Effector memory CD8-positive, alpha-beta T cell (primary cell): ENCODE measurements at places on chromosomes 5 and 9.

DNA sequence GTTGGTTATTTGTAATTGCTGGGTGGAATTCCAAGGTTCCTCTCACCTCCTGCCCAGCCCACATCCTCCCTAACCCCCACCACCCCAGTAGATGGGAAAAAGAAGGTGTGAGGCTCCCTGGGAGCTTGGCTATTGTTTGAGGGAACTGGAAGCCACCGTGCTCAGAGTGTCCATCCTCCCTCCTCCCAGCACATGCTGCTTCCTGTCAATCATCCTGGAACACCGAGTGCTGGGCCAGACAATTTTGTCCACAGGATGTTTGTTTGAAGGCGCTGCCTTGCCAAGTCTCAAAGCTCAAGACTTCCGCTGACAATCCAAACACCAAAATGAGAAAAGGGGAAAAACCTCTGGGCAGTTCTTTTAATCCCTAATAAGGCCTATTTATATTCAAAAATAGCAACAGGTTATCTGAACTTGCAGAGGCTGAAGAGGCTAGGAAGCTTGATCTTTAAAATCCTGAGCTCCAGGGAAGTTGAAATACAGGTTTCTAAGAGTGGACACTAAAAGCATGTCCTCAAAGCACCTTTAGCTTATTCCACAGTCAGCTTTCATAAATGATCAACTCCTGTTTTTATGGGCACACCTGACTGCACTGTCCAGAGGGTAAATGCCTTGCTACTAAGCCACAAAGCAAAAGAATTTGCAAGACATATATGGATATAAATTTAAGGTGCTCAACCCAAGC is 286.7 kb downstream of the NFIB start:
- no peak overlapping the region for H3K27ac ChIP-seq
- H3K4me1 ChIP-seq, result no peaks in the 10 kb centered on the region
- no peak overlapping the region for H3K4me3 ChIP-seq

- peaks cover 28% of the 10 kb centered on the region for H3K27me3 ChIP-seq
- H3K27ac ChIP-seq, result no peak overlapping the region
- H3K4me1 ChIP-seq, result no peaks in the 10 kb centered on the region
- no peak for DNase-seq
- H3K4me3 ChIP-seq, result no peak overlapping the region
- no peaks in the 10 kb centered on the region for H3K36me3 ChIP-seq
These were observed 273.7 kb downstream of the DIRAS2 start for GRCh38 chr9:90368928-90369327.

DNA sequence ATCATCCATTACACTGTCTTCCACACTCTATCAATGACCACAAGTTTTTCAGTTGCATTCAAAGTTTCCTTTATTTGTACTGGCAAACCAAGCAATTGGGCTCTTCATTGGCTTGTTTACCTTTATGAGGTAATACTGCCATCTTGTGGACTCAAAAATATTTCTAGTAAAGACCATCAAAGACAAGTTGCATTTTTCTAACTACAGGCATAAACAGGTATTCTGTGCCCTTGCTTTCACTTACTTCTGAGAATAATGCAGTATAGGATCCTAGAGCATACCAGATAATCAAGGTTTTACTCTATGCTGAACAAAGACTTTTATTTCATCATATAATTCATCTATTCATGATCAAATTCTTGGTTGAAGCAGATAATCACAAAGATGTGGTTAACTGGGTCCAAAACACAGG is 173.7 kb upstream of the POU5F2 start:
- peaks cover 3% of the 10 kb centered on the region for H3K36me3 ChIP-seq
- H3K4me1 ChIP-seq, result peaks cover 2% of the 10 kb centered on the region
- no peak overlapping the region for H3K27ac ChIP-seq
- no peak overlapping the region for H3K4me3 ChIP-seq
- no peak for DNase-seq
- H3K27me3 ChIP-seq, result no peaks in the 10 kb centered on the region

GRCh38 chr5:39519566-39520231 is 94.9 kb upstream of the DAB2 start:
- H3K4me1 ChIP-seq, result no peaks in the 10 kb centered on the region
- no peak overlapping the region for H3K4me3 ChIP-seq
- H3K27ac ChIP-seq, result no peak overlapping the region
- no peaks in the 10 kb centered on the region for H3K36me3 ChIP-seq
- peaks cover 20% of the 10 kb centered on the region for H3K27me3 ChIP-seq
- DNase-seq, result no peak

- no peaks in the 10 kb centered on the region for H3K36me3 ChIP-seq
- H3K4me1 ChIP-seq, result peaks cover 13% of the 10 kb centered on the region
- no peak for DNase-seq
- H3K27me3 ChIP-seq, result peaks cover 25% of the 10 kb centered on the region
- no peak overlapping the region for H3K4me3 ChIP-seq
These were observed 3.3 kb downstream of the MEF2C start for GRCh38 chr5:88879724-88880123.

DNA sequence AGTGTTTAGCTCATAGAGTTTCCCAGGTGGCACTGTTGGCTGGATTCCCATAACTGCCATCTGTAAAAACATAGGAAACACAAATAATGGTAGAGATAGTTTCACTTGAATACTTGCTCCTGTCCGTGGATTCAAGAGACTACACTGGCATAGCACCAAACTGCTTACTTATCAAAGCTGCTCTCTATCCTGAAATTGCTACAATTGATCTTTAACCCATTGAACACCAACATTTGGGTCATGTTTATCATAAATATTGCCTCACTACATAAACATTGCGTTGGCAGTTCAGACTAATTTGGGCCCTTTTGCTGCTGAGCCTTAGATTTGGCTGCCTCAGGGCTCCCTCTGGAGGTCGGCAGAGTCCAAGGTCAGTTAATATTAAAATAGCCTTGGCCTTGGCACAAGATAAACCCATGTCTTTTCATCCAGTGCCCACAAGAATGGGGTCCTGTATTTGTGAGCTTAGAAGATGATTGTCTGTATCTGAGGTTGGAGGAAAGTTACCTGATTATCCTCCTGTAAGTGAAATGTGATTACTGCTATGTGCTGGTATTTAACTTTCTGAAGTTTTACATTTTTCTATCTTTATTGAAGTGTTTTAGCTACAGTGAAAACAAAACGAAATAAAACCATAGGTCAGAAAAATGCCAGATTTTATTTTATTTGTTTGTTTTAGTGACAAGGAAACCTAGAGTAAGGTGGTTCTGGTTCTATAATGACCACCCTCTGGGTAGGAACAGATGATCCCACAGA is 4.0 kb upstream of the RANBP3L start:
- no peak overlapping the region for H3K4me3 ChIP-seq
- H3K36me3 ChIP-seq, result no peaks in the 10 kb centered on the region
- no peak overlapping the region for H3K27ac ChIP-seq
- DNase-seq, result no peak

DNA sequence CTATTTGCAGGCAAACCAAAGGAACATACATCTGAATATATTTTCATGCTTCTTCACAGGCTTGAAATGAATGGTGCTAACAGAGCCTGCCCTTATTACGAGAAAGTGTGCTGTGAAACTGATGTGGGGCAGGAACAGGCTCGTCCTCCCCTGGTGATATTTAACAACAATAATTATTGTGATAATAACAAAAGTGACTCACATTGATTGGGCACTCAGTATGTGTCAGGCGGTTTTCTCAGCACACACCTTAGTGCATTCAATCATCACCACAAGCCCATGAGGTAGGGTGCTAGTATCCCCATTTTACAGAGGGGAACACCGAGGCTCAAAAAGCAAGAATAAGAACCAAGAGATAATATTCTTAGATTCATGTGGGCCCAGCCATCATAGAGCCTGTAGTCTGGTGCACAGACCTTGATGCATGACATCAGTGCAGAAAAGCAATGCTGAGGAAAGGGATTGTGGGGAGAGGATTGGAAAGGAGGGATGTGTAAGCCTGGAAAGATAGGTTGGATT is 18.1 kb upstream of the BOD1 start:
- no peak for DNase-seq
- H3K4me1 ChIP-seq, result no peaks in the 10 kb centered on the region

DNA sequence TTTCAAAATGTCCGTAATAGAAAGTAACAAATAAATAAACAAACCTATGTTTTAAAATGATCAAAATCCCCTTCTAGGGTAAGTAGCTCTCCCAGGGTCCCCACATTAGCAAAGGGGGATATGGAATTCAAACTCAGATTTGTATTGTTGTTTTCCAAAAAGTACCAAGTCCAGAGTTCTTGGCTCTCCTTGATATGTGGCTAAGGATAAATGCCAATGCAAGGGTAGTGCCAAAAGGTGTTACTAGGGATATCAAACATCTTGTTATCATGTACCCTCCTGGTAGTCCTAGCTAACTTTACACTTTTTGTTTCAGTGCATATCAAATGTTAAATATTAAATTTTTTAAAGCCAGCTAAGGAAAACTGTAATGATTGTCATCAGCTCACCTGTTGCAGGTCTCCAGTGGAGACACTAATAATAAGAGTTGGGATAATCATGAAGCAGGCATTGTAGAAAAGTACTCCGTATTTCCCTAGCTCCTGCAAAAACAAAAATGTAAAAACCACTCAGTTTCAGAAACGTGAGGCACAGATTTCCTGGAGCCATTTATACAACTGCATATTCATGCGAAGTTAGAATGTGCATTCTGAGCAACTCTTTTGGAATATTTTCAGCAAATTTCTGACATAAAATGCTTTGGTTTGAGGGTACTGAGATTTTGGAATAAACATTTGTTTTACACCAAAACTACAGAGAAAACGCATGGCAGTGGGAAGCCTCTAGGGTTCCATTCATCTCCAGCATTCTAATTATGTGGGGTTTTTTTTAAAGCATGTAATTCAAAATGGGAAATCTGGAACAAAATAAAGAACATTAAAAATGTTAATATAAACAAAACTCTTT is 39.8 kb downstream of the SLC35D2 start:
- H3K4me1 ChIP-seq, result no peaks in the 10 kb centered on the region
- no peaks in the 10 kb centered on the region for H3K27me3 ChIP-seq
- no peaks in the 10 kb centered on the region for H3K36me3 ChIP-seq
- no peak overlapping the region for H3K4me3 ChIP-seq

GRCh38 chr5:125326150-125326510 is 579.7 kb upstream of the ZNF608 start:
- no peaks in the 10 kb centered on the region for H3K36me3 ChIP-seq

GRCh38 chr9:136044207-136044970 is 50.7 kb downstream of the NACC2 start:
- H3K27ac ChIP-seq, result no peak overlapping the region
- peaks cover 16% of the 10 kb centered on the region for H3K4me1 ChIP-seq
- no peaks in the 10 kb centered on the region for H3K27me3 ChIP-seq
- H3K4me3 ChIP-seq, result no peak overlapping the region

DNA sequence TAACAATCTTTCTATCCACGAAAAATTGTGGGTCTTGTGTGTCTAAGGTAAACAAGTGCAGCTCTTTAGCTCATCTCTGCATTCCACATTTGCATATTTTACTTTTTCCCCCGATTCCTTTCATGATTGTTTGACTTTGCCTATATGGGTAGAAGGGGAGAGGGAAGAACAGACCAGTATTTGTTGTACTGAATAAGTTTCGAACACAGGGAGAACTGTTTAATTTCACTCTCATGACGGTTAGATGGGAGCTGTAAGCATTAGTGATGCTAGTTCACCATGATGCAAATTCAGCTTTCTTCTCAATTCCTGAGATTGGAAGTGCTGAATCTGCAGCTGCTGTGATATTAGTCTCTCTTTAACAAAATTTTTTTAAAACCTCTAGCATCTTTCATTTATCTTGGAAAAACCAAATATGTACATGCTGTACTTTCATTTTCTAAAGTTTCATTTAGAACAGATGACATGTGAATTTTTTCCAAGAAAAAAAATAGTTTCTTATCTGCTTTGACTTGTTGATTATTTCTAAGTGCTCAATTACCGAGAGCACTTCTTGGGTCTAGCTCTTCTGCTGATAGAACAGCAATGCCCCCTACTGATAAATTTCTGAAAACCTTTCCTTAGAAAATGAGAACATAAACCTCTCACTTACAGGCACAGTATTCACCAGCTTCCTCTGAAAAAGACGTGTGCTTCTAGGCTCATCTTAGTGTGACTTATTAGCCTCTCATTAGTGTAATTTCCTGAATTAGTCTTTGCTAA is 149.5 kb downstream of the BAAT start:
- no peak overlapping the region for H3K27ac ChIP-seq
- DNase-seq, result no peak
- H3K36me3 ChIP-seq, result no peaks in the 10 kb centered on the region
- H3K4me1 ChIP-seq, result no peaks in the 10 kb centered on the region

- no peak overlapping the region for H3K4me3 ChIP-seq
- no peak for DNase-seq
- no peak overlapping the region for H3K27ac ChIP-seq
These were observed 31.7 kb upstream of the IRX4 start for GRCh38 chr5:1914471-1914870.

DNA sequence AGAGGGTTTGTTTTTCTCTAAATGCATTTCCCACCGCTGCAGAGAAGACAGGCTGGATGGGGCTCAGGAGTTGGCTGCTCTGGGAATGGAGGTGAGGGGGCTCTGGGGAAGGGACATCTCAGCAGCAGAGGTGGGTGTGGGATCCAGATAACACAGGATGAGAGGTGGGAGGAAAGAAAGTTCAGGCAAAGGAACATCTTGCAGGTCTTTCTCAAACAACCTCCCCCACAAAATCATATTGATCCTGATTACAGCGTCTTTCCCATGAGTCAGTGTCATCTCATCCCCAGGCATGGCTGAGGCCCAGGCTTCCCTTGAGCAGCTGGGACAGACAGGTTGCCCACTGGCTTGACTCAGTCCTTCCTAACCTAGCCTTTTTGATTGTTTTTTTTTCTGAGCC is 11.3 kb upstream of the ACSL6 start:
- peak overlapping the region; percentile 66 for H3K27ac ChIP-seq
- H3K27me3 ChIP-seq, result no peaks in the 10 kb centered on the region
- H3K36me3 ChIP-seq, result peaks cover 9% of the 10 kb centered on the region
- peaks cover 25% of the 10 kb centered on the region for H3K4me1 ChIP-seq
- DNase-seq, result no peak

DNA sequence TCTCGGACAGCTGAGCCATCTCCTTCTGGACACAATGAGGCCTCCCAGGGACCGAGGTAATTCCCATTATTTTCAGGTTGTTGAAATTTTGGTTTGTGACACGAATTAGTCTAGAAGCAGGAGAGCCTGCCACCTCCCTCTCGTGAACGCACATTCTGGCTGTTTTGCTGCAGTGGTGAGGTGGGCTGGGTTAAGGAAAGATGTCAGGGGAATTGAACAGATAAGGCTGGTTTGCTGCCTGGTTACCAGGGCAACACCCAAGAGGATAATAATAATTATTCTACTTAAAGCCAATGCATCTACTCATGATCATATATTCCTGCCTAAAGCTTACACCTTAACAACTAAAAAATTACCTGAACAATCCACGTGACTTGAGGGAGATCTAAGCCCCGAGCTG is 38.1 kb downstream of the DDX31 start:
- H3K4me3 ChIP-seq, result no peak overlapping the region
- H3K4me1 ChIP-seq, result no peaks in the 10 kb centered on the region
- H3K27me3 ChIP-seq, result no peaks in the 10 kb centered on the region
- H3K36me3 ChIP-seq, result peaks cover 33% of the 10 kb centered on the region
- no peak for DNase-seq

DNA sequence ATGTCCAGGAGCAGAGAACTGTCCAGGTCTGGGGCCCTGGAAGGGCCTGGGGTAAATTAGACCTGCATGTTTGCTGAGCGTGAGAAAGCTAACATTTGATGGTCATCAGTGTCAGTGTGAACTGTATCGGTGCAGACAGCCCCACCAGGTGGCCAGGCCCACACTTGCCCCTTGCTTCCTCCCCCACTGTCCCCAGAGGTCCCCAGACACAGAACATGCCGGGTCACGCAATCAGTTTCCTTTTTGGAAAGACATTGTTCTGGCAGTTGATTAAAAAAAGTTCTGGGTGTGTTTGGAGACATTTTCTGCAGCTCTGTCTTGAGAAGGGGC is 1.5 kb downstream of the NKD2 start:
- peaks cover 4% of the 10 kb centered on the region for H3K36me3 ChIP-seq
- H3K27me3 ChIP-seq, result peaks cover 70% of the 10 kb centered on the region
- H3K4me3 ChIP-seq, result peak overlapping the region; percentile 33
- DNase-seq, result no peak
- H3K4me1 ChIP-seq, result peaks cover 5% of the 10 kb centered on the region
- H3K27ac ChIP-seq, result no peak overlapping the region
